ENCODE measurements at places on chromosomes 6 and 20.

GRCh38 chr20:13340088-13340487 is 119.0 kb downstream of the ISM1 start:
- peak; percentile 26 for DNase-seq

DNA sequence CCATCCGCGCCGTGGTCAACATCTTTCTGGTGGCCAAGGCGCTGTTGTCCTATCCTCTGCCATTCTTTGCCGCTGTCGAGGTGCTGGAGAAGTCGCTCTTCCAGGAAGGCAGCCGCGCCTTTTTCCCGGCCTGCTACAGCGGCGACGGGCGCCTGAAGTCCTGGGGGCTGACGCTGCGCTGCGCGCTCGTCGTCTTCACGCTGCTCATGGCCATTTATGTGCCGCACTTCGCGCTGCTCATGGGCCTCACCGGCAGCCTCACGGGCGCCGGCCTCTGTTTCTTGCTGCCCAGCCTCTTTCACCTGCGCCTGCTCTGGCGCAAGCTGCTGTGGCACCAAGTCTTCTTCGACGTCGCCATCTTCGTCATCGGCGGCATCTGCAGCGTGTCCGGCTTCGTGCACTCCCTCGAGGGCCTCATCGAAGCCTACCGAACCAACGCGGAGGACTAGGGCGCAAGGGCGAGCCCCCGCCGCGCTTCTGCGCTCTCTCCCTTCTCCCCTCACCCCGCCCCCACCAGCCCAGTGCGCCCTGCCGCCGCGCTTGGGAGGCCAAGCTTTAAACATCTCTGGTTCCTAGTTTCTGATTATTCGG is 4.0 kb downstream of the SLC32A1 start:
- DNase-seq: no peak

- no peak for DNase-seq
Measured at GRCh38 chr20:57964011-57964862, 254.4 kb upstream of the PMEPA1 start.

DNA sequence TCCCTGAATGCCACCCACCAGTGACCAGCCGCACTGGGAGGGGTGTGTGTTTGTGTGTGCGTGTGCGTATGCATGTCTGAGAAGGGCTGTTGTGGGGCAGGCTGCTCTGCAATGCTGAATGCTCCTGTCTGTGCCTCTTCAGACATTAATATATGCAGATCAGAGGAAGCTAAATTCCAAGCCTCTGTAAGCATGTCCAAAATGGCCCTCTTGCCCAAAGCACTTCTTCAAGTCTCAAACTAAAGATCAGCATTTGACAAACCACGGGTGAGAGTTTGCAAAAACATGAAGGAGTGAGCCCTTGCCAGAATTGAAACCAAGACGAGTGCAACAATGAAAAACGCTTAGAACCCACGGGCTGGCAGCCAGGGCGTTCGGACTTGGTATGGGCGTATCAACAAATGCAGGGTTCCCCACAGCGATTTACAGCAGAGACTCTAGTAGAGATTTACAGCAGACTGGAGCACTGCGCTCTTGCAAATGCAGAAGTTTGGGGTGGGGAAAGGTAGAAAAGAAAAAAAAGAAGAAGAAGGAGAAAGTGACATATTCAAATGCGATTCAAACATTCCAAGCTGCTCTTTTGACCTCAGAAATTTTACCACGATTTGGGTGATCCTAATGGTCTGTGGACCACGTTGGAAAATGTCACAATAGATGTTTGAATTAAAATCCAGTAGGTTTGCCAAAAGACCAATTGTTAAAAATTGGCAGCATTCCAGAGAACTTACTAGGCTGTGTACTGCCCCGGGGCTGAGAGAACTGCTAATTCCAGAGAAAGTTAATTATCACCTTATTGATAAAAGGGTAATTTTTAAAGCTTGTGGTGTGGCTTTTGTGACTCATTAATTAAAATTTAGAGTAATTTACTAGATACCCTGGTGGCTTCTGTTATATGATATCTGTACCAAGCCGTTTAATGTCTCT is 3.5 kb downstream of the SCML4 start:
- DNase-seq: peak; percentile 34

DNA sequence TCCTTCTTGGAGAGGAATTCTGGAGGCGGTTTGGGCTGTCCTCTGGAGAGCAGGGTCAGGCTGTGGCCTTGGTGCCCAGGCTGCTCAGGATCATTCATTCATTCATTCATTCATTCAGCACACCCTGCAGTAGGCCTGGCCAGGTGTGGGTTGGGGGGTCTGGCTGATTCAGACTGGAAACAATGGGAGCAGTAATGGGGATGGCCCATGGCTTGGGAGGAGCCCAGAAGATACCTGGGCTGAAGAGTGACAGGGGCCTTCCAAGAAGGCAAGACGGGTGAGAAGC is 31.5 kb downstream of the TOX2 start:
- DNase-seq: no peak
